ENCODE measurements at places on chromosomes 11 and 22.
A peak's percentile ranks its signal among the peaks of the same experiment; 100 is the strongest.

DNA sequence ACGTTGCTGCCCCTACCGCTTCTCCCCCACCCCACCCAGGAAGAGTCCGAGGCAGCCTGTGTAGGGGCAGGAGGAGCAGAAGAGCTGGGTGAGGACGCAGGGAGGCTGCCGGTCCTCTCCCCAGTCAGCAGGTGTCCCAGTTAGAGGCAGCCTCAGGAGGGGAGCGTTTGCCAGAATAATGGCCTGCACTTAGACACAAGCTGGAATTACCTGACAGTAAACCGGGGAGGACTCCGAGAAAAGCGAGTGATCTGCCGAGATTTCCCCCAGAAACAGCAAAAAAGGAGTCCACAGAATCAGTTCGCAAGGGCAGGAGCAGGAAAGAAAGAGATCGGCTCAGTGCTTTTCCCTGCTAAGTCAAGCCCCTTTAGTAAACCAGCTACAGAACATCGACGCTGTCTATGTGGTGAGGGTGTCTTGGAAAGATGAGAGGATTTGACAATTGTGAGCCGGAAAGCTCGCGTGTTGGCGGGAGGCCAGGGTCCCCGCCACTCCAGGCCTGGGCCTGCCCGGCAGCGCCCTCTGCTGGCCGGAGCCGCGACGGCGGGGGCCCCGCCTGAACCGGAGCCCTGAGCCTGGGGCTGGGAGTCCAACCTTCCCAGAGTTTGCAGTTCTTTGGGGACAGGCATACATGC, 17.7 kb upstream of the THRSP start:
- peak; percentile 95 for DNase-seq
- H3K27ac ChIP-seq = no peak overlapping the region
- no peaks in the 10 kb centered on the region for H3K4me1 ChIP-seq
- H3K27me3 ChIP-seq = no peaks in the 10 kb centered on the region
- no peaks in the 10 kb centered on the region for H3K36me3 ChIP-seq
- H3K4me3 ChIP-seq = peak overlapping the region; percentile 40

DNA sequence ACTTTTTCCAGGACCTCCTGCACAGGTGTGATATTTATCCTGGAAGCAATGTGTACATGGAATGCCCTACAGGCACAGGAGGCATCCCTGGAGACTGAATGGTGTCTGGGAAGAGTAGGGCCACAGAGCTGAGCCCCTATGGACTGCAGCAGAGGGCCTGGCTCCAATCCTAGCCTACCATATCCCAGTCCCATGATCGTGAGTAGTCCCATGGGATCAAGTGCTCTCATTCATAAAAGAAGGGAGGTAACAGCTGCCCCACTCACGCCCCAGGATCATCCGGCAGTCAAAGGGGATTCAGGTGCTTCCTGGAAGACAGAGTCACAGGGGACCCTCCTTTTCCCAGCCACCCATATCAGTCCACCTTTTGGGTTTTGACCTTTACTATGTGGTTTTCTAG, 24.0 kb downstream of the ANKK1 start:
- H3K4me3 ChIP-seq = no peak overlapping the region
- no peaks in the 10 kb centered on the region for H3K36me3 ChIP-seq
- H3K4me1 ChIP-seq = no peaks in the 10 kb centered on the region

DNA sequence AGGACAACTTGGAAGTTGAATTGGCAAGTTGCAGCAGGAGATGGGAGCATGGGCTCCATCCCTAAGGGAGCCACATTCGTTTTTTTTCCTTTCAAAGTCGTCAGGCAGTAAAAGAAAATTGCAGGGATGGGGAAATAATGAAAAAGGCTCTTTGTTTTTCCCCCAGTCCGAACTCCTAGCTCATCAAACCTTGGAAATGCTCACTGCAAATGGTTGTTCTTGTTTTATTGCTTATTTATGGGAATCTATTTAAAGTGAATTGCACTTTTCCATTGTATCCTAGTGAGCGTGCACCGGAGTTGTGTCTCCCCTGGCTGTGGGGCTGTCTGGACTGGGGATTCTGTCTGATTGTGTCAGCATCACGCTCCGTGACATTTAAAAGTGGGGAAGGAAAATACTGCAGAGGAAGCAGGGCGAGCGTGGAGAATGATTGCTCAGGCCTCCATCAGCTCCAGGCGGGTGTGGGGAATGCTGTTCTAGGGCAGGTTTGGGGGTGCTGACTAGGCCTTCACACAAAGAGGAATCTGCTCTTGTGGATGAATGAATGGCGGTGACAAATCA, 306.4 kb downstream of the KIRREL3 start:
- no peaks in the 10 kb centered on the region for H3K27me3 ChIP-seq
- H3K4me1 ChIP-seq = no peaks in the 10 kb centered on the region
- DNase-seq = no peak
- H3K27ac ChIP-seq = no peak overlapping the region
- H3K36me3 ChIP-seq = no peaks in the 10 kb centered on the region

DNA sequence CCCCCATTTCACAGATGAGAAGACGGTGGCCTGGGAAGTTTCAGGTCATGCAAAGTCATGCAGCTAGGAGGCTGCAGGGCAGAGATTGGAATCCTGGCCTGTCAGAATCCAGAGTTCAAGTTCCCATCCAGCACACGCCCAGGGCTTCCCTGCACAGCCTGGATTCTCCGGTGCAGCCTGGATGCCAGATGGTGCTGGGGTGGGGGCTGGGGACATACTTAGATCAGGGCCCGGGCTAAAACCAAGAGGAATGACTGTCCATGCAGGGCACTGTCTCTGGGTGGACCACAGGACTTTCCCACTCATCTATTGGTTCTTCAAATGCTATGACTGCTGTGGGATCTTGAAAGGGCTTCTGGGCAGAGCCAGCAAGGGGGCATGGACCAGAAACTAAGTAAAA, 24.6 kb downstream of the LMO1 start:
- no peaks in the 10 kb centered on the region for H3K27me3 ChIP-seq
- no peaks in the 10 kb centered on the region for H3K4me1 ChIP-seq
- no peaks in the 10 kb centered on the region for H3K36me3 ChIP-seq
- no peak overlapping the region for H3K4me3 ChIP-seq
- H3K27ac ChIP-seq = no peak overlapping the region

DNA sequence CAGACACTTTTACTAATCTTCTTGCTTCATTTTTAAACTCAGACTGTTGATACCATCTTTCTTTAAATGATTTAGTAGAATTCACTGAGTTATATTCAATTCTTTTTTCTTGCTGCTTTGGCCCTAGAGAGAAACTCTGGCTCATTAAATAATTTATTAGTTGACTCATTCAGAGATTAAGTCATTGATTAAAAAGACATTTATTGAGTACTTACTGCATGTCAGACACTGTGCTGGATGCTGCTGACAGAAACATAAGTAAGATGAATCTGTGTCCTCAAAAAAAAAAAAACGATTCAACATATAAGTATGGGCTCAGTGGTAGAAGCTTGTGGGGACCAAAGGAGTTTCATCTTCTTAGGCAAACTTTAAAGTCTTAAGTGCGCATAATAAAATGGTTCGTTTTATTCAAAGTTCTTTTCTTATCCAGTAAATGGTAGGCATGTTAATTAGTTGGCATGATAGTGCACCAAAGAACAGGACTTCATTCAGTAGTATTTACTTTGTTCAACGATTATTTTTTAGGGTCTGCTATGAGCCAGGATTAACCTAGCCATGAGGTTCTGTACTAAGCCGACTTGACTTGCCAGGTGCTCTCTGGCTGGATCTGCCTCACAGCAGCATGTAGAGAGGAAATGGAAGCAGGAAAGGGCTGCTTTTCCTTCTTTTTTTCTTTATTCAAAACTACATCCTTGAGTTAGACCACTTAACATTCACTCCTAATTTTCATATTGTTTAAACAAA, 281.0 kb upstream of the CTSC start:
- H3K4me3 ChIP-seq = no peak overlapping the region
- no peaks in the 10 kb centered on the region for H3K4me1 ChIP-seq
- no peak for DNase-seq
- H3K27me3 ChIP-seq = no peaks in the 10 kb centered on the region

- DNase-seq = no peak
- H3K4me3 ChIP-seq = no peak overlapping the region
- no peak overlapping the region for H3K27ac ChIP-seq
These were observed 272.1 kb upstream of the CCDC90B start for GRCh38 chr11:83558281-83558680.

GRCh38 chr11:108117746-108118371, 3.5 kb upstream of the ACAT1 start:
- peaks cover 6% of the 10 kb centered on the region for H3K4me1 ChIP-seq
- no peaks in the 10 kb centered on the region for H3K27me3 ChIP-seq
- no peak overlapping the region for H3K4me3 ChIP-seq
- H3K36me3 ChIP-seq = no peaks in the 10 kb centered on the region
- H3K27ac ChIP-seq = no peak overlapping the region

DNA sequence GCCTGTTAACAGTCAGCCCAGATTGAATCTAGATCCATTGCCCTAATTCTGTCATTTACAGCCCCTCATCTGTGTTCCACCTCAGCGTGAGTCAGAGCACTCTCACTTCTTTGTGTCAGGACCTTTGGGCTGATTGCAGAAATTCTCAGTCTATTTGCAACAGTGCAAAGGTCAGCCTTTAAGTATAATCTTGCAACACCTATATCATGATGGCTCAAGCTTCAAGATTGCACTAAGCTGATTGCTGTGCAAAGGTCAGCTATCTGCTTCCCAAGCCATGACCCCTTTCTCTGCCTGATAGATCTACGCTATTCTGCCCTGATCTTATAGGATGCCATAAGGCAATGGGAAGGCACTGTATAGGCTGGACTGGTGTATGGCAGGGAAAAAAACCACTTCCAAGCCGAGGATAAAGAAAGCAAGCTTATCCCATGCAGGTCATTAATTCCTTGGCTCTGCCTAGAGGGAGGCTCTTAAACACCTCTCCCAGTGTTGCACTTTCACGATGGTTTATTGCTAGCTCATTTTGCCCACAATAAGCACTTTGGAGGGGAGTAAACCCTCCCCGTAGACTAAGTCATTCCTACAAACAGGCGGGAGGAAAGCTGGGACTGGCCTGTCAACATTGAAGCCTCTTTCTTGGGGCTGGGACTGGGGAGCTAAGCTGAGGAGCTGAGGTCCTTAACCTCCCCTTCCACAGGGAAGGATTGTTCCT, 100.6 kb downstream of the RRAS2 start:
- DNase-seq = no peak
- no peaks in the 10 kb centered on the region for H3K27me3 ChIP-seq
- no peak overlapping the region for H3K27ac ChIP-seq
- H3K36me3 ChIP-seq = no peaks in the 10 kb centered on the region
- no peak overlapping the region for H3K4me3 ChIP-seq
- H3K4me1 ChIP-seq = no peaks in the 10 kb centered on the region

DNA sequence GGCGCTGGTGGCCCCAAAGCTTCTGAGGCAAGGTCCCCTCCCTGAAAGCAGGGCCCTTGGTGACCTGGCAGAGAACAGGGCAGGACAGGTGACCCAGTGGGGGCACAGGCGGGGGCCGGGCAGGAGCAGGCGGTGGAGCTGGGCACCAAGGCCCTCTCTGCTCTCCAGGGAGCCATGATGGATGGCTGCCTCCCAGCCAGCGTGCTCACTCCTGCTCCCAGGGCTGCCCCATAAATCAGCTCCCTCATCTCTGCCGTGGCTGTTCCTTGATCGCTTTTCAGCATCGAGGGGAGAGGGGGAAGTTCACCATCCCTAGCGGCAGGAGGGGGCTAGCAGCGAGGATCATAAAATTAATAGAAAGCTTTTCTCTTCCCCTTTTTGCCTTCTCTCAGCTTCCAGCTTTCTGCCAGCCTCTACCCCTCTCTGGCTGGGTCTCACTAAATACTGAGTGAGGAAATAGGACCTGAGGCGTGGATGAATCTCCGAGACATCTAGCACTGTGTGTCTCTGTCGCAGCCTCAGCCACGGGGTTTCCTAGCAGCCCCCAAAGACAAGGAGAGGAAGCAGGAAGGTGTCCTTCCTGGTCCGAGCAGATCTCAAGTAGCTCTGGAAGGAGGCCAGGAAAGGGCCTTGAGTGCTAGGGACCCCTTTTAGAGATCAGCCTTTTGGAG, 22.2 kb upstream of the ELFN2 start:
- no peak overlapping the region for H3K4me3 ChIP-seq
- no peaks in the 10 kb centered on the region for H3K4me1 ChIP-seq
- no peak for DNase-seq
- H3K27ac ChIP-seq = no peak overlapping the region

- no peak overlapping the region for H3K4me3 ChIP-seq
- no peaks in the 10 kb centered on the region for H3K4me1 ChIP-seq
- H3K27me3 ChIP-seq = no peaks in the 10 kb centered on the region
These were observed 18.5 kb downstream of the CABP7 start for GRCh38 chr22:29738118-29738815.

DNA sequence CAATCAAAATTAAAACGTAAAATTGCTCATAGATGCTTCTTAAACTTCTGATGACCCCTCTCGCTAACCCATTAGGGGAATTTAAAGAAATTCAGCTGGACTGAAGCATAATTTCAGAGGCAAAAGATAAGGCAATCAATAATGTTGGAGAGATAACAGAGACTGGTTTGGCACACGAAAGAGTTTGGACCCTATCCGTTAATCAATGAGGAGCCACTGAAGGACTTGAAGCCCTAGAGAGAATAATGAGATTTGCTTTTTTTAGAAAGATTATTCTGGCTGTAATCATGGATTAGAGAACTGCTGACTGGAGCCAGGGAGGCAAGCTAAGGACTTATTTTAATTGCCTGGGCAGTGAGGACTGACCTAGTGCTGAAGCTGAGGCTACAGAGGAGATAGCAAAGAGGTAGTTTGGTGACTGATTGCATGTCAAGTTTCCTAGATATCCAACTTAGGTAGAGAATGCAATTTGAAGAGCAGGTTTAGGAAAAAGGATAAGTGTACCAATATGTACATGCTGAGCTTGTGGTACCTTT, 11.9 kb upstream of the ARHGAP42 start:
- no peak overlapping the region for H3K27ac ChIP-seq
- H3K27me3 ChIP-seq = no peaks in the 10 kb centered on the region
- no peaks in the 10 kb centered on the region for H3K36me3 ChIP-seq
- H3K4me3 ChIP-seq = no peak overlapping the region

DNA sequence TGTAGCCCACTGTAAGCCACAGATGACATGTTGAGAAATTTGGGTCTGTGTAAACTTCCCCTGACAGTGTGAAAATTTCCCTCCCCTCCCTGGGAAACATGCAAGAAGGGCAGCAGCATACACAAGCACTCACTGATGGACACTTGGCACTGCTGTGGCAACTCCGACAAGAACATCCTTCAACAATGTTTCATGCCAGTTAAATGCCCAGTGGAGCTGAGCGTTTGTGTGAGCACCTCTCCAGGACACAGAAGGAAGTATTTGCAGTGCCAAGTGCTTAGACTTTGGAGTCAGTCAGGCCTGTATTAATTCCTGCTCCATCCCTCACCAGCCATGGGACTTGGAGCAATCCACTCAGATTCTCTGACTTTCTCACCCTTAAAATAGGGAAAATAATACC, 17.7 kb downstream of the C11orf87 start:
- H3K4me3 ChIP-seq = no peak overlapping the region
- no peaks in the 10 kb centered on the region for H3K27me3 ChIP-seq
- no peak overlapping the region for H3K27ac ChIP-seq
- DNase-seq = no peak
- no peaks in the 10 kb centered on the region for H3K4me1 ChIP-seq

- H3K4me1 ChIP-seq = no peaks in the 10 kb centered on the region
- no peak overlapping the region for H3K27ac ChIP-seq
- no peak overlapping the region for H3K4me3 ChIP-seq
These were observed 21.5 kb upstream of the TXNRD2 start for GRCh38 chr22:19962909-19963806.

- H3K4me1 ChIP-seq = no peaks in the 10 kb centered on the region
- peak overlapping the region; percentile 83 for H3K4me3 ChIP-seq
- H3K36me3 ChIP-seq = no peaks in the 10 kb centered on the region
- H3K27me3 ChIP-seq = no peaks in the 10 kb centered on the region
These were observed 396 bp downstream of the TEF start for GRCh38 chr22:41382098-41382578.
